Osteoblast (primary cell): ENCODE measurements at places on chromosomes 3 and 15. TPM values are rescaled to one million over a fixed set of nuclear protein-coding genes. Genes with fewer than 3 reads are reported as not detected.

DNA sequence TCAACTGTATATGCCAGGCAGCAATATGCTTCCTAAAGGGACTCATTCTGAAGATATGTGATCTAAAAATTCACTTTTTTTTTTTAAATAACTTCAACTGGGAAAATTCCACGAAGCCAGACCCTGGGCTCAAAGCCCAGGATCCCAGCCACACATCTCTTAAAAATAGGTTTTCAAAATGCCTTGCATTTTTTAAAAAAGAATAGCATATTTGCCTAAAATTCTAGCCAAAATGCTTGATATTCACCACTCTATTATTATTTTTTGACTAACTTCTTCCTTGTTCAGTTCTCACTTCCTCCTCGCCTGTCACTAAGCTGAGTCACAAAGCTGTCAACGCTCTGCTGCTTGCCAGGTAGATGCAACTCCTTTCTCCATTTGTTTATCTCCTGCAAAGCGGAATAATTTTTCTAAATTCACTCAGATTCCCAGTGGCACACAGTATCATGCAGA, 28.0 kb upstream of the VGLL4 start:
- H3K4me1 ChIP-seq, result peaks cover 20% of the 10 kb centered on the region
- no peak for DNase-seq

- no peak overlapping the region for H3K27ac ChIP-seq
- no peak for DNase-seq
- no peaks in the 10 kb centered on the region for H3K4me1 ChIP-seq
- H3K27me3 ChIP-seq, result no peaks in the 10 kb centered on the region
- no peaks in the 10 kb centered on the region for H3K36me3 ChIP-seq
Measured at GRCh38 chr3:65493371-65493882, 545.3 kb downstream of the MAGI1 start.

GRCh38 chr3:103991461-103992115, 1375.1 kb upstream of the ALCAM start:
- no peaks in the 10 kb centered on the region for H3K4me1 ChIP-seq
- no peak overlapping the region for H3K4me3 ChIP-seq
- H3K27me3 ChIP-seq, result no peaks in the 10 kb centered on the region
- DNase-seq, result no peak
- no peaks in the 10 kb centered on the region for H3K36me3 ChIP-seq

DNA sequence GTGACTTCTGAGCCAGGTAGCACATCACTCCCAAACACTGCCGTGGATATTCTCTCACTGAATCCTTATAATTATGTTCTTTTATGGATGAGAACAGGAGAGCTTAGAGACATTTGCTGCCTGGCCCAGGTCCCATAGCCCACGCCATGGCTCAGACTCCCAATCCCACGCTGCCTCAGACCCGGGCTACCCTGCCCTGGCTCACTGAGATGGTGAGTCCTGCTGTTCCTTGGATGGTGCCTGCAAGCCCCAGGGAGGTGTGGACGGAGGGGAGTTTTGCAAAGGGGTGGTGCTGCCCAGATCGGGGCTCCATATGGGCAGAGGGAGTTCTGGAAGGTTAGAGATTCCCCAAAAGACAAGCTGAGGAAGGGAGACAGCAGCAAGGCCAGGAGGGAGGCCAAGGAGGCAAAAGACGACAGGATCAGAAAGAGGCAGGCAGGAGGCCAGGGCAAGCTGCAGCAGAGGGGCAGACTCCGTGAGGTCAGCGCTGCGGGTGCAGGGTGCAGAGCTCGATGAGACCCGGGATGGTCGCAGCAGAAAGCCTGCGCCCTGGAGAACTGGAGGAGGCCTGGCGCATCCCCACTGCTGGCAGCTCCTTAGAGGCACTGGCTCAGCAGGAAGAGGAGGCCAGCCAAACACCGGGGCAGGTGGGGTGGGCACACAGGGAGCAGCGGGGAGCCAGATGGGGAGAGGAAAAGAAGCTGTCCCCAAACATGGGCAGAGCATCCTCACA, 95.7 kb upstream of the ALDH1A3 start:
- no peaks in the 10 kb centered on the region for H3K27me3 ChIP-seq
- no peak overlapping the region for H3K27ac ChIP-seq
- no peak for DNase-seq
- H3K36me3 ChIP-seq, result no peaks in the 10 kb centered on the region
- no peak overlapping the region for H3K4me3 ChIP-seq

DNA sequence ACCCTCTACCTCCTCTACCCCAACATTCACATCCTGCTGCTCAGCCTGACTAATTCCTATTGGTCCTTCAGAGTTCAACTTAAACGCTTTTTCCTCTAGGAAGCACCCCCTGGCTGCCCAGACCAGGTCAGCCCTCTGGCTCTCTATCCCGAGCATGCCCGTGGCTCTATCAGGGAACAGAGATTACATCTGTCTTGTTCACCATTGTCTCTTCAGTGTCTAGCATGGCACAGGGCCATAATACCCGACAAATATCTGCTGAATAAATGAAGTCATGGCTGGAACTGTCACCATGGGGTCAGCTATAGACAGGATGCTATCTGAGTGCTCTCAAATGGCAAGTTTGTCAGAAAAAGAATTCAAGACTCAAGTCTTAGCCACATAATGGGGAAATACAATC, 296.9 kb upstream of the CHRNA7 start:
- no peaks in the 10 kb centered on the region for H3K36me3 ChIP-seq
- H3K27me3 ChIP-seq, result no peaks in the 10 kb centered on the region
- DNase-seq, result no peak
- H3K4me1 ChIP-seq, result no peaks in the 10 kb centered on the region

- H3K4me3 ChIP-seq, result no peak overlapping the region
- no peaks in the 10 kb centered on the region for H3K36me3 ChIP-seq
- H3K27ac ChIP-seq, result no peak overlapping the region
- H3K4me1 ChIP-seq, result no peaks in the 10 kb centered on the region
- no peak for DNase-seq
- no peaks in the 10 kb centered on the region for H3K27me3 ChIP-seq
Measured at GRCh38 chr3:69936266-69936665, 63.3 kb upstream of the SAMMSON start.

- no peaks in the 10 kb centered on the region for H3K36me3 ChIP-seq
- peak; percentile 30 for DNase-seq
- no peak overlapping the region for H3K4me3 ChIP-seq
- no peaks in the 10 kb centered on the region for H3K4me1 ChIP-seq
- no peak overlapping the region for H3K27ac ChIP-seq
- H3K27me3 ChIP-seq, result no peaks in the 10 kb centered on the region
Measured at GRCh38 chr3:151327571-151328198, 1.7 kb downstream of the P2RY13 start.

DNA sequence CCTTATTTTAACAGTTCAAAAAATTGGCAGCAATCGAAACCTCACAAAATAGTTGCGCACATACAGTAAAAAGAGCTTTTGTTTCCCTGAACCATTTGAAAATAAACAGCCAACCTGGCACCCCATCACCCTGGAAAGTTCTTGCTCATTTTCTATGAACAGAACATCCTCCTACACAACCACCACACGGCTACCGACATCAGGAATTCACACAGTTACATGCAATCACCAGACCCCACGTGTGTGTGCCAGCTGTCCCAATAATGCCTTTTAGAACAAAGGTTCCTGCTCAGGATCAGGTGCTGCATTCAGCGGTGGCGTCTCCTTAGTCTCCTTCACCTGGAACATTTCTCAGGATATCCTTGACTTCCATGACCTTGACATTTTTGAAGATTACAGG, 186.5 kb downstream of the KLF13 start:
- H3K4me3 ChIP-seq, result no peak overlapping the region
- DNase-seq, result no peak
- no peak overlapping the region for H3K27ac ChIP-seq
- no peaks in the 10 kb centered on the region for H3K27me3 ChIP-seq
- H3K36me3 ChIP-seq, result no peaks in the 10 kb centered on the region

- H3K4me1 ChIP-seq, result no peaks in the 10 kb centered on the region
- no peak within 1 kb of the TSS for H3K27ac ChIP-seq
- H3K27me3 ChIP-seq, result peaks cover 22% of the 10 kb centered on the region
- H3K36me3 ChIP-seq, result no peaks in the 10 kb centered on the region
- H3K4me3 ChIP-seq, result no peak within 1 kb of the TSS
Measured at GRCh38 chr3:13420045-13420830, at the start of gene NUP210. TSS of gene NUP210 (minus strand) at chr3:13420322. CDS start at chr3:13420226, 96 bp downstream.

- no peak overlapping the region for H3K4me3 ChIP-seq
- no peaks in the 10 kb centered on the region for H3K4me1 ChIP-seq
- no peaks in the 10 kb centered on the region for H3K36me3 ChIP-seq
- DNase-seq, result no peak
- no peaks in the 10 kb centered on the region for H3K27me3 ChIP-seq
Measured at GRCh38 chr3:137471558-137472204, 292.4 kb upstream of the SOX14 start.

Gene IL20RB
- 1.2 and 1.8 TPM in 2 replicates for total RNA-seq

Gene TMEM45A
- 35.5 and 41.0 TPM in 2 replicates for total RNA-seq

Gene DNAJA4
- total RNA-seq, result 2.1 and 2.2 TPM in 2 replicates

Gene C2CD4A
- under 0.01 TPM in 1 of 2 replicates, not detected in the other for total RNA-seq

Gene CLCN2
- 3.2 and 4.3 TPM in 2 replicates for total RNA-seq
